Activated CD4-positive, CD25-positive, alpha-beta regulatory T cell treated with anti-CD3 and anti-CD28 coated beads, Interleukin-2, amount 50 U/mL, for 24 hours (primary cell): ENCODE measurements at places on chromosomes 5 and 9.

GRCh38 chr5:97119007-97119390 is 23.4 kb downstream of the LIX1 start:
- no peak for ATAC-seq

- no peak for ATAC-seq
Observed at GRCh38 chr9:126000731-126001580, 253.8 kb downstream of the PBX3 start.

GRCh38 chr5:55234121-55234700 is 803 bp upstream of the CCNO start:
- ATAC-seq, result no peak

DNA sequence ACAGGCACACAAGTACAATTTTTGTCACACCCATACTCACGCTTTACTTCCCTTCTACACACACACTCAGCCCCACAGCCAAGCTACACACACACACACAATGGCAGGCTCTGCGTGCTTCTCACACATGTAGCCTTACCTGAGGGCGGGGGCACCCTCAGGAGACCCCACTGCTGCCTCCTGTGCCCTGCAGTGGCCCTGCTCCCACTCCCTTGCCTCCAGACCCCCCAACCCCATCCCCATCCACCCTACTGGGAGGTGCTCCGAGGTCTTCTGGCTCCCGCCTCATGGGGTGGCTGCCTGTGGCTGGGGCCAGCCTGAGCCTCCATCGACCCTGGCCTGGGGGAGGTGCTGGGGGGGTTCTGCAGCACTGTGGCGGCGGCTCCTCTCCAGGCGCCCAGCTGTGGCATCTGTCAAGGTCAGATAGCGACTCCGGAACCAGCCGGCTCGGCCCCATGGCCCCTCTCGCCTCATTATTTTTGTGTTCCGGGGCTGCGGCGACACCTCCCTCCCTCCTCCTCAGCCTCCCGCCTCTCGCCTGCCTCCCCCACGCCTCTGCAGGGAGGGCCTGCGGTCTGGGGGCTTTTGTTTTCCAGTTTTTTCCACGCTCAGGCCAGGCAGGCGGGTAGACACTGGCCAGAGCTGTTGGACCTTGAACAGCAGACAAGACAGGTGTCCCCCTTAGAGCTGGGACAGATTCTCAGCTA is 21.7 kb downstream of the CXXC5 start:
- ATAC-seq, result peak; percentile 9

DNA sequence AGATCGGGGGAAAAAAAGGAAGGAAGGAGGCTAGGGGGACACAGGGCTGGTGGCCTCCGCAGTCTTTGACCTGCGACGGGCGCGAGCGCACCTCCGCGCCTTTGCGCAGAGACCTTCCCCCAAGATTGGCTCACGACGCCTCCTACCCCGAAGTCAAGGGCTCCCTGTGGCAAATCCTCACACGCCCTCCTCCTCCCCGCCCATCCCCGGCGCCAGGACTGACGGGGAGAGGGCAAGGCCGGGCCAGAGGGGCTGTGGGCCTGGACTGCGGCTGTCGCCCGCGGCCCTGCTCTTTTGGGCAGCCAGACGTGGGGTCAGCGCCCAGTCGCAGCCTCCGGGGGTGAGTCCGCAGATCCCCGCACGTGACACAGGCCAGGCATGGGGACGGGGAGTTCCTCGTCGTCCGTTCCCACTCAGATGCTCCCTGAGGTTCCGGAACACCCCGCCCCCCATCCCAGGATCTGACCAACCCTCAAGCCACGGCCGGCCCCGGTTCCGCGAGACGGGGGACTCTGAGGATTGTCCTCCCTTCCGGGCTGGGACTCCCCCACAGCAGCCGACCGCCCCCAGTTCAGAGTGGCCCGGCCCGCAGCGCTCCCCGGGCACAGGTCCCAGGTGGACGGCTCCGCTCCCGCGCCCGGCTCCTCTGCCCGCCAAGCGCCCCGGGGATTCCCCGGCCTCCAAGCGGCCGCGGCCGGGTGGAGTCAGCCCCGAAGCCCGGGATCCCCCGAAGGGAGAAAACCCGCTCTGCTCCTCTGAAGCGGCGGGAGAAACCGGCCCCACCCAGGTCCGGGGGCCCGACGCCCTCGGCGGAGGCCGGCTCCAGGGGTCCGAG is 543 bp upstream of the ANKRD33B start:
- ATAC-seq, result peak; percentile 45

- ATAC-seq, result no peak
Observed at GRCh38 chr9:22045423-22045822, 36.3 kb upstream of the CDKN2B start.

DNA sequence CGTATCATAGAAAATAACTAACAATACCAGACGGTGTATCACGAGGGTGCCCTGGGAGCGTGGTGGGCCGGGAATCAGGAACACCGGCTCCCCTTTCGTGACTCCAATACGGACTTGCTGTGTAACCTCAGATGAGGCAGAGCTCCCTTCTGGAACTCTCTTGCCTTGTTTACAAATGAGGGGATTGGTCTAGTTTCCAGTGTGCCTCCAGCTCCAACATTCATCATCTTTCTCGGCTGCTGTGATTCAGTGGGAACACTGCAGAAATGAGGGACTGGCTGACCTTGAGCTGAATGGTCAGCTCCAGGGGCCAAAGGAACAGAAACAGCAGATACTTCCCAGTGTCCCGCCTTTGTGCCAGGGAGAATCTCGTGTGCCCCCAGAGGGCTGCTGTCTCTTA is 22.6 kb upstream of the TGFBI start:
- no peak for ATAC-seq

GRCh38 chr9:34256104-34256503 is 73.0 kb downstream of the KIF24 start:
- ATAC-seq, result no peak

GRCh38 chr5:65326922-65327321 is 154.8 kb downstream of the ADAMTS6 start:
- no peak for ATAC-seq

DNA sequence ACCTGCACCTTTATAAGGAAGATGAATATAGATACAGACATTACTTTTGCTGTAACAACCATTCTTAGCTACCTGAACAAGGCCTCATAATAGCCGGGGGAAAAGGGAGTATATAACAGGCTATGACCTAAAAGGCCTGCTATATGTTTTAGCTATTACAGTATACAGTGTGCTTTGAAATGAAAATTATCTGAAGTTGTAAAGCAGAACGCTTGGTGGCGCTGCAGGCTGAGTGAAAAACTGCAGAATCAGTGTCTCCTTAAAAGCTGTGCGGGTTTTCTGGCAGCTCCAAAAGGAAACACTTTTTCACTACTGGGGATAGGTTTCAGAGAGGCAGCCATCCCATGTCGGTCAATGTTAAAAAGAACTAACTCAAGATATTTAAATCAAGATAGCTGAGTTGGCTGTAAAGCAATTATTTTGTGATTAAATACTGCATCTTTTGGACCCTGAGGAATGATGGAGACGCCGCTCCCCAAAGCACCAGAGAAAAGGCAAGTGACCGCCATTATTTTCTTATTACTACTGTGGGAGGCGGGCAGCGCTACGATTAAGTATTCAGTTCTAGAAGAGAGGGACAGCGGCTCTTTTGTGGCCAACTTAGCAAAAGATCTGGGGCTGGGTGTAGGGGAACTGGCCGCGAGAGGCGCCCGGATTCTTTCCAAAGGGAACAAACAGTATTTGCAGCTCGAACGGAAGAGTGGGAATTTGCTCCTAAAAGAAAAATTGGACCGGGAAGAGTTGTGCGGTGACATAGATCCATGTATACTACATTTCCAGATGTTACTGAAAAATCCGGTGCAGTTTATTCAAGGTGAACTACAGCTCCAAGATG is 5.9 kb downstream of the PCDHB6 start:
- ATAC-seq, result no peak

DNA sequence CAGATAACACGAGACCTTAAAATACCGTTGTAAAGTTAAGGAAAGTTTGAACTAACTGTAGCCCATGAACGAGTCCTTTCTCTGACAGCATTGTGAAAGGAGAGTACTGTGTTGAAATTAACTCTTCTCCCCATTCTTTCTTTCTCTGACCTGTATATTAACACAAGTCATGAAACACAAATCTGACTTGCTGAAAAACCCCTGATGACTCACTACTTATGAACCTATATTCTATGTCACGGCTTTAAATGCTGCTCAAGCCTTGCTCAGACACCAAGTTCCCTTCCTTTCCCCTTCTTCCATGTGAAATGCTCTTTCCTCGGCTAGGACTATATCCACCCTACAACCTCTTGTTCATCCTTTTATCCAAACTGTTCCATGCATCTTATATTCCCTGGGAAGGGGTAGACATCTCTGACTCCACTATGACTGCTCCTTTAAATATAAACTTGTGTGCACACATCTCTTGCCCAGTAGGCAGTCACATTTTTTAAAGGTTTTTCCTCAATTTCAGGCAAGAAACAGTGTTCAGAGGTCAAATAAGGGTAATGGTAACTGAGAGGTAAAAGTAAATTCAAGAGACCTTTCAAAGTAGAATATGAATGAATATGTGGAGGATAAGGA is 142.9 kb downstream of the NFIB start:
- no peak for ATAC-seq

DNA sequence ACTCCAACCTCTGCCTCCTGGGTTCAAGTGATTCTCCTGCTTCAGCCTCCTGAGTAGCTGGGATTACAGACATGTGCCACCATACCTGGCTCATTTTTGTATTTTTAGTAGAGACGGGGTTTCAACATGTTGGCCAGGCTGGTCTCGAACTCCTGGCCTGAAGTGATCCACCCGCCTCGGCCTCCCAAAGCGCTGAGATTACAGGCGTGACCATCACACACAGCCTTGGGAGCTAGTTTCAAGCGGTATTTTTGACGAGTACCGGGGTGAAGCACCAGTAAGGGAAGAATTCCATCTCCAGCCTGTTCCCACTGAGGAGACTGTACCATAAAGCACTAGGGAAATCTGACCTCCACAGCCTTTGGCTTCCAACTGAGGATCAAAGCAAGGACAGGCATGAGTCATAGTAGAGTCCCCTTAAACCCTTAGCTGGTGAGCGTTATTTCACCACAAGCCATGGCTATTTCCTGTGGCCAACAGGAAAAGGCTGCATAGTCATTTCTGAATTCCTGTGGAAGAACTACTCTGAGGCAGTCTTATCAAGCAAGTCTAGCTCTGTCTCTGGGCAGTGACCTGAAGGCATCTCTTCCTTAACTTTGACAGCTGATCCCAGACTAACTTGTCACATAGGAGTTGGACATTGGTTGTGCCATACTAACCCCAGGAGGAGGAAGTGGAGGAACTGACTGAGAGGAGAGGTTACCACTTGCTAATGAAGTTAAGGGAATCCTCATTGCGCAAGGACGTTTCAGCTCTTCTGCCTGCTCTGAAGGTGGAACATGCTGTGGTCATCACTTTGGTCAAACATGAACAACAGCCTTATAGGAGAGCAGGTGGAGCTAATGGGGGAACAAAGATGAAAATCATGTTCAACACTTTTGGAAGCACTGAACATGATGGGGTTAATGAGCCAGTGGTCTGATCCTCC is 85.8 kb upstream of the DMRT1 start:
- peak; percentile 13 for ATAC-seq

DNA sequence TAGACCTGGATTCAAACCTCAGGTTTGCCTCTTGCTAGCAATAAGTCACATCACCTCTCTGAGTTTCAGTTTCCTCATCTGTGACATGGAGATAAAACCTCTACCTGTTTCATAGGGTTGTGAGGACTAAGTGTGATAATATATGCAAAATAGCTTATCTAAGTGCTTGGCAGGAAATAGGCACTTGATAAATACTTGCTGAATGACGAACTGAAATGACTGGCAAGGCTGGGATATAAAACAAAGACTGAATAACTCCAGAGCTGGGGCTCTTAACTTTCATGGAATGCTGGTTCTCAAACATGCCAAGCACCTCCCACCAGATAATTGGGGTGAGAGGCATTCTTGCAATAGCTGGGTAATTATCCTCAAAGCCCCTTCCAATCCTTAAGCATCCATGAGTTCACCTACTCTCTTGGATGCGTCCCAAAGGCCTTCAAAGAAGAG is 87.6 kb downstream of the ADRB2 start:
- no peak for ATAC-seq

DNA sequence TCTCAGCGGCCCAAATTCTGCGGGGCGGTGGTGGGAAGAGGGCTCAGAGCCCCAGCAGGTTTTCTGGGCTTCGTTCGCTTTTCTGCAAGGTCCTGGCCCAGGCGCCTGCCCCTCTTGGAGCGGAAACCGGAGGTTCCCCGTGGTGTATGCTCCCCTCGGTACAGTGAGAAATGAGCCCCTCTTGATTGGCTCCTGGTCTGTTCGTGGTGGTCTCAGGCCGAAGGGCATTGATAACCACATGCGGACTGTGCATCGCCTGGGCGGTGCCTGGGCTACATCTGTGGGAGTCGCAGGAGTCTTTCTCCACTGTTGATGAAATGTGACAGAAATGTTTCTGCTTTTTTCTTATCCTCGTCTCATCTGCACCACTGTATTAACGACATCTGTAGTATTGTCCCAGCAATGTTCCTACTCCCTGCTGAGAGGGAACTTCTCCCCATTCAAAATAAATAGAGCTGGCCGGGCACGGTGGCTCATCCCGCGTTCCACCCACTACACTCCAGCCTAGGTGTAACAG is 682 bp downstream of the MAN1B1 start:
- ATAC-seq, result no peak

DNA sequence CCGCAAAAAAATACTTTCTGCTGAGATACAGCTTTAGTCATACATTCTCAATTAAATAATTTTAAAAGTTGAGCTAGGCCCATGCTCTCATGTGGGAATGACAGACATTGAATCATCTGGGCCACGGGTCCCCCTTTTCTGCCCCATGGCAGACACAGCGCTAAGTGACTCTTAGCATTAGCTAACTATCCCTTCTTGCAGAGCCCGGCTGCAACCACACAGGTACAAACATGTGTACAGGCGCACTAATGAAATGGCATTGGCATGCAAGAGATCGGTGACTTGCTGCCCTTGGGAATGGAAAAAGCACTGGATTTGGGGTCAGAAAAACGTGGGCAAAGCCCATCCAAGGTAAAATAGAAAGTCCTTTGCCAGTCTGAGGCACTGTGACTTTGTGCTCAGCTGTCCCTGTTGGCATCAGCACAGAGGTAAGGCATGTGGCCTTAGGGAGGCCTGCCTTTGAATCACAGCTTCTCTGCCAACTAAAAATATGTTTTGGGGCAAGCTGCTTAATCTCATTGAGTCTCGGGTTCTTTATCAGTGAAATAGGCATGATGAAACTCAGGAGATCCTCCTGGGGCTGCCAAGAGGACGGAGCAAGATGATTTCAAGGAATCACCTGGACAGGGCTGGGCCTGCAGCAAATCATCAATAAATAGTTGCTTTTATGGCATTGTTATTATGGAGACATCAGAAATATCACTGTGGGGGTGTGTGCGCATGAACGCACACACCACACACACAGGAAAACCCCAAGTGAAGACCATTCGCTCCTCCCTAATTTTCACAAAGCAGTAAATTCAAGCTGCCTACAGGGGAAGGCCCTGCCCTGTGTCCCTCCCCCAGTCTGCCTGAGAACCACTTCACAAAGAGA is 54.2 kb downstream of the WHRN start:
- ATAC-seq, result peak; percentile 51

- ATAC-seq, result no peak
Observed at GRCh38 chr9:97723819-97724218, 26.7 kb upstream of the XPA start.
